ENCODE measurements at places on chromosomes 3 and 15.

GRCh38 chr15:83320404-83320803, 35.9 kb upstream of the BNC1 start:
- no peak for DNase-seq

- DNase-seq = no peak
Observed at GRCh38 chr3:31008994-31009393, 114.5 kb upstream of the GADL1 start.

DNA sequence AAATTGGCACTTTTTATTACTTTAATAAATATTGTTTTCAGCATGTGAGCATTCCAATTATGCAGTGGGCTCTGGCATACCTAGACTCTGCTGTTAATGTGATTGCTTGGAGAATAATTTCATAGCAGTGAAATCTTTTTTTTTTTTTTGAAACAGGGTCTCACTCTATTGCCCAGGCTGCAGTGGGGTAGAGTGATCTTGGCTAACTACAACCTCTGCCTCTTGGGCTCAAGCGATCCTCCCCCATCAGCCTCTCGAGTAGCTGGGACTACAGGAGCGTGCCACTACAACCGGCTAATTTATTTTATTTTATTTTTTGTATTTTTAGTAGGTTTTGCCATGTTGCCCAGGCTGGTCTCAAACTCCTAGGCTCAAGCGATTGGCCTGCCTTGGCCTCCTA, 14.6 kb upstream of the CORO2B start:
- DNase-seq = no peak

DNA sequence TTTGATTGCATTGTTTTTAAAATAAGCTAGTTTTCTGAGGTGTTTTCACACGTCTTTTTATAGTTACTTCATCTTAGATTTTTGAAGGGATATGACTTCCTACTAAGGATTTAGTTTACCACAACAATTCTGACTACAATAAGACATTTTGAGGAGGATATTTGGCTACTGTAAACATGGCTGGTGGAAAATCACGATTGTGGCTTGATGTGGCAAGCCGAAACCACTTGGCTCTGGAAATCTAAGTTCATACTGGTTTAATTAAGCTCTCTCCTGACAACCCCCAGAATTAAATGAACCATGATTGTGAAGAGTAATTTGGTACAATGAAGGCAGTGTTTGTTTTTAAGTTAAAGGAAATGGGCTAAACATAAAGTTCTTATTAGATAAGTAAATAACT, 30.8 kb downstream of the ST3GAL6 start:
- no peak for DNase-seq

DNA sequence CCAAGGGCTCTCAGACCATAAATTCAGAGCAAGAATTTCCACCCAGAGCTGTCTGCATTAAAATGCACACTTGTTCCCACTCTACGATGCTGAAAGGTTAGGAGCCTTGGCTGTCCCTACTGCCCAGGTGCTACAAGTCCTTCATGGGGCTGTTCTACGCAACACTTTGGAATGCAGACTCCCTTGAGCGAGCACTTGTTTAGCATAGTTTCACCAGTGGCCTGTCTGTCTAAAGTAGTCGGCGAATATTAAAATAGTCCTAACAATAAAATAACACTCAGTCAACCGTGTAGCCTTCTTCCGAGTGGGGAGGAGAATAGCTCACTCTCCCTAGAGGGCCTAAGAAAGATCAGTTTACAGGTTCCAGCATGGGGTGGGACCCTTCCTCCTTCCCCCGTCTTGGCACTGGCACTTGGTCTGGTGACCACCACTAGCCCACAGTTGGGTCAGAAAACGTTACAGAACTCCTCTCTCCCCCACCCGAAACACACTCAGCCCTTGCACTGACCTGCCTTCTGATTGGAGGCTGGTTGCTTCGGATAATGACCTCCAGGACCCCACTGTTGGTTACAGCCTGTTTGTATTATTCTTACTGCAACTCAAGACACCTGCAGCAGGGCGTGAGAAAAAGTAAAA, at the start of gene CLDN16:
Gene CLDN16, plus strand, starts transcription at position 586 of the 636 bp plus-strand sequence. CDS start 167 bp downstream, outside the sequence.
- no peak for DNase-seq

GRCh38 chr15:90679959-90680358, 37.2 kb upstream of the BLM start:
- DNase-seq = no peak
